NT2/D1 (cell line): ENCODE measurements at places on chromosomes 11 and 22.
A peak's percentile ranks its signal among the peaks of the same experiment; 100 is the strongest.

GRCh38 chr22:50161508-50162390 is 8.8 kb upstream of the PANX2 start:
- DNase-seq, result no peak

GRCh38 chr11:132228746-132229325 is 858.4 kb downstream of the NTM start:
- DNase-seq, result peak; percentile 15

GRCh38 chr11:87215236-87215635 is 177.5 kb downstream of the TMEM135 start:
- DNase-seq, result no peak

- no peak for DNase-seq
Observed at GRCh38 chr22:38290347-38290746, 17.5 kb upstream of the TMEM184B start.

DNA sequence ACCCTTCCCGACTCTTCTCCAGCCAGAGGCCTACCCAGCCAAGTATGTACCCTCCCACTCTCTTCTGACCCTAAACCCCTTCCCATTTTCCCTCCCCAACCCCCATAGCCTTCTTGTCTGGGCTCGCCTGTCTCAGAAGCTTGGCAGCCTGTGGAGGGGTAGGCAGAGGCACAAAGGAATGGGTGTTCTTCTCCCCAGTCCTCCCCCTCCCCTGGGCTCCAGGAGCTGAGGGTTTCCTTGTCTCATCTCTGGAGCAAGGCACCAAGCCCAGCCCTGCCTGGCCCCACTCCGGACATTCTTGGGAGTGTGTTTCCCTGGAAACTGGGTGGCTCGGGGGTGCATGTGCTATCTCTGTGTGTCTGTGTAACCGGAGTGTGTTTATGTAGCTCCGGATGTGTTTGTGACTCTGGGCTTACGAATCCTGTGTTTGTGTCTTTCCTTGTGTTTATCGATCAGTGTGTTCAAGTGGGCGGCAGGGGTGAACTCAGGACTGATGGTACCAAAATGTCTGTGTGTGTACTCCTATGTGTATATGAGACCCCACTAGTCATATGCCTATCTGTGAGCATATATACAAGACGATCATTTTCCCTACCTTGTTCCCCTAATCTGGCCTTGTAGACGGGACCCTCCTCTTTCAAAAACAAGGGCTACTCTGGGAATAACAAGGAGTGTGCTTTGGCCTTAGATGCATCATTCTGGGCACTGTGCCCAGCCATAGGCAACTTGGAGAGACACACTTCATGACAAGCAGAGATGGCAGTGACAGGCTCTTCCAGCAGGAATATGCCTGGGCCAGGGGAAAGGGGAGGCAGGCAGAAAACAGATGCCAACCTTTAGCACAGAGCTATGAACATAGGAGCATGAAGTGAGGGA is 10.9 kb downstream of the PHLDB1 start:
- no peak for DNase-seq

DNA sequence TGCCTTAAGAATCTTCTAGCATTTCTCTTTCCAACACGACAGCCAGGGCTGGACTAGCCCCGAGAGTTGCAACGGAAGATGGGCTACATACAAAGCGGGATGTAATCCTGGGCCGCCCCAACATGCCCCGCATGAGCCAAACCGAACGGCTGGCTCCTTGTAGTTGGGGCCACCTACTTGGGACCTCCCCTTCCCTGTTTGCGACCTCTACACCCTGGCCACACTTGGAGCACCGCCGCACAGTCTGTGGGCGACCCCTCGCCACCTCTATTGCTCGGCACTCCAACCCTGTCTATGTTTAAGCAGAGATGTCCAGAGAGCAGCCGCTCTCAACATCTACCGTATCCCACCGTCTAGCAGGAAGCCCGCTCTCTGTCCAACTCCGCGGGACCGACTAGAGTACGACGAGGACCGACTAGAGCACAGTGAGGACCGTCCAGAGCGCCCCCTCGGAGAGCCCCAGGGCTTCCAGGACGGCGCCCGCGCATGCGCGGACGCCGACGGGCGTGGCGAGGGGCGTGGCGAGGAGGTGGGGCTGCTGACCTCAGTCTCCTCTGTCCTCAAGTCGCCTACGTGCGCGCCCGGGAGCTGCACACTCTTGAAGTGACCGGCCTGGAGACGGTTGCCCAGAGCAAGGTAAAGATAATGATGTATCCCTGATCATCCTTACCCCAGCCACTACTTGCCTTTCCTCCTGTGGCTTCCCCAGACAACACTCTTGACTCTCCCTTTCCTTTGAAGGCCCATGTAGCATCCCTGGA is 32.3 kb downstream of the NEAT1 start:
- DNase-seq, result no peak

- DNase-seq, result no peak
Observed at GRCh38 chr11:117565709-117566108, 231.3 kb downstream of the DSCAML1 start.

DNA sequence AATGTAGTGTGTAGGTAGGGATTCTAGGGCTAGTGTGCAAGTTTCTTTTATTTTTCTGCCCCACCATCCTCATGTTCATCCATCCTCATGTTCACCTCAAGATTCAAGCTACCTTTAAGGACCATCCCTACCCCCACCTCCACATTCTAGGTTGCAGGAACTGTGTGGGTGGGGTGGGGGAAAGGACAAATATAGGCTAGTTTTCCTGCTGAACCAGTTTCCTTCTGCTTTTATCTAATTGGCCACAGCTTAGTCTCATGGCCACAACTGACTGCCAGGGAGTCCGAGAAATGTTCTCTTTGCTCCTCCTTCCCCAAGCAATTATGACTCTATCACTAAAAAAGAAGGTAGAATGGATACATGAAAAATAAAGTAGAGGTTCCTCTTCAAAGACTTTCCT is 179.0 kb upstream of the LARGE1 start:
- no peak for DNase-seq

DNA sequence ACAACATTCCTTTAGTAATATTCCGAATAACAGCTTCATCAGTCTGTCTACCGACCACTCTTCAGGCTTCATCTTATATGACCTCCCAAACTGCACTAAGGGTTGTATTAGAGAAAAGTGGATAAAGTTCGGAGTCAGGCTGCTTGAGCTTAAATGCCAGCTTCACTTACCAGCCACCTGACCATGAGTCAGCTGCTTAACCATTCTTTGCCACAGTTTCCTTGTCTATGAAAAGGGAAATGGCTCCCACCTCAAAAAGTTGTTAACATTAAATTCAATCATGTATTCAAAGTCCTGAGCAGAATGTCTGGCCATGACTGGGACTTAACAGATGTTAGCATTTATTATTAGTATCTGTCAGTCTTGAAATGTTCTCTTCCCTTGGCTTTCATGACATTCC is 20.9 kb downstream of the LIMK2 start:
- DNase-seq, result no peak

- peak; percentile 36 for DNase-seq
Observed at GRCh38 chr11:60634126-60634525, 65.3 kb upstream of the MS4A8 start.

DNA sequence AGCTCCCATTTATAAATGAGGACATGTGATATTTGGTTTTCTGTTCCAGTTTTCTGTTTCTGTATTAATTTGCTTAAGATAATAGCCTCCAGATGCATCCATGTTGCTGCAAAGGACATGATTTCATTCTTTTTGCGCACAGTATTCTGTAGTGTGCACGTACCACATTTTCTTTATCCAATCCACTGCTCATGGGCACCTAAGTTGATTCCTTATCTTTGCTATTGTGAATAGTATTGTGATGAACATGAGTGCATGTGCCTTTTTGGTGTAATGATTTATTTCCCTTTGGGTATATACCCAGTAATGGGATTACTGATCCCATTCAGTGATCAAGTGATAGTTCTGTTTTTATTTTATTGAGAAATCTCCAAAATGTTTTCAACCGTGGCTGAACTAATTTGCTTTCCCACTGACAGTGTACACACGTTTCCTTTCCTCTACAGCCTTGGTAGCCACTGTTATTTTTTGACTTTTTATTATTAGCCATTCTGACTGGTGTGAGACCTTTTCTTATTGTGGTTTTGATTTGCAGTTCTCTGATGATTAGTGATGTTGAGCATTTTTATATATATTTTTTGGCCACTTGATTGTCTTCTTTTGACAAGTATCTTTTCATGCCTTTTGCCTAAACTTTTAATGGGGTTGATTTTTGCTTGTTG is 226.0 kb upstream of the ANO3 start:
- DNase-seq, result no peak

DNA sequence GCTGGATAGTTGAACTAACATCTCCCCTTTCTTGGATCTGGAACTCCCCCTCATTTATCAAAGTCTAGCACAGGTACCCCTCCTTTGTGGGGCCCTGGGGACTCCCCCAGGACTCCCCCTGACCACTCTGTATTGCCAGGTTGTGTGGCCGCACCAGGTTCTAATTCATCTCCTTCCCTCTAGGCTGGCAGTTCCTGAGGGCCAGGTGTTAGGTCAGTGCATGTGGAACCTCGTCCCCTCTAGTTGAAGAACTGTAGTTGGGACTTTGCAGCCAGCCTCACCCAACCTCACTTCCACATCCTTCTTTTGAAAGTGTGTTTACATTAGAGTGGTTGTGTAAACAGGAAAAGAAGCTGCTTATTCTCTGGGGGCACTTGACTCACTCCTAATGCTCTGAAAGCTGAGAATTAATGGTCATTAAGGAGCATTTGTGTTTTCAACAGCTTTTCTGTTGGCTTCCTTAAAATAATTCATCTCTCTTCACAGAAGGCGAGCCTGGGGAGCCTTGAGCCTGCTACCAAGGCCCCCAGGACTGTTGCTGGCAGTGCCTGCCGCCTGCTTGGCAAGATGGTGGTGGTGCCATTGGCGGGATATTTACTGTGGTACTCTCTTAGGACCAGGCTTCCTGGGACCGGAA is 11.8 kb downstream of the UPB1 start:
- DNase-seq, result no peak

DNA sequence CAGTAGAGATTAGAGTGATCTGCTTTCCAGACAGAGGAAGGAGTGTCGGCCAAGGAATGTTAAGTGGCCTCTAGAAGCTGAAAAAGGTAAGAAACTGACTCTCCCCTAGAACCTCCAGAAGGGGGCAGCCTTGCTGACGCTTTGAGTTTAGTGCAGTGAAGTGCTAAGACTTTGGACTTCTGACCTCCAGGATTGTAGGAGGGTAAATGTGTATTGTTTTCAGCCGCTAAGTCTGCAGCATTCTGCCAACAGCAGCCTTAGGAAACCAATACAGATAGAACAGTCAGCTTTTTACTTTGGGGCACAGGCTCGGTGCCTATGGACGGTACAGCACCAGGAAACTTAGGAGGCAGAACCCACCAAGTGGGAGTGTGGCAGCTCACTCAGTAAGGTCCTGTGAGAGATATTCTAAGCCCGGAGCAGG is 3.6 kb upstream of the TBC1D22A start:
- DNase-seq, result no peak

DNA sequence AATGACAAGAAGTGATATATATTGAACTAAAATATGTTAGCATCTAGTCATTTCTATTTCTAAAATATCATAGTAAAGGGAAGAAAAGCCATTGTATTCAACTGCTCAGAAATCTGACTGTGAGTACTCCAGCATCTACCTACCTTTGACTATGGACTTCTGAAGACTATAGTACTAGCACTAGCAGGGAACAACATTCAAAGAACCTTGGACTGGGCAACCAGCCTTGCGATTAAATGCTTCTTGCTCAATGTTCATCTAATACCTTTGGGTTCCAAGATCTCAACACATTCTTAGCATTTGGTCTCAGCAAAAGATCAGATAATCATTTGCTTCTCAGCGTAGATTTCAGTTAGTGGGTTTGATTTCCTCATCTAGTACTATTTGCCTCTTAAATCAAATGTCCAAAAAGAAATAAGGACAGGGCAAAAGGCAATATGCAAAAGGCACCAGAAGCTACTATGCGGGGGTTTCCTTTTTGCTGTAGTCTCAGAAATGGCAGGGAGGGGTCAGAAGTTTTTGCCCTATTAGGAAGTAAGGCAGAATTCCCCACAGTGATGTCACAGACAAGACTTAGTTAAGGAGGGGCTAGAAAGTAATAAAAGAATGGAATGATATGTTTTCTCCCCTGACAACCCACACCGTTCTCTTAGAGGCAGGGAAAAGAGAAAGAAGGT is 80.6 kb downstream of the GAB2 start:
- no peak for DNase-seq

GRCh38 chr11:56783448-56784041 is 35.0 kb upstream of the OR9G4 start:
- DNase-seq, result peak; percentile 72

DNA sequence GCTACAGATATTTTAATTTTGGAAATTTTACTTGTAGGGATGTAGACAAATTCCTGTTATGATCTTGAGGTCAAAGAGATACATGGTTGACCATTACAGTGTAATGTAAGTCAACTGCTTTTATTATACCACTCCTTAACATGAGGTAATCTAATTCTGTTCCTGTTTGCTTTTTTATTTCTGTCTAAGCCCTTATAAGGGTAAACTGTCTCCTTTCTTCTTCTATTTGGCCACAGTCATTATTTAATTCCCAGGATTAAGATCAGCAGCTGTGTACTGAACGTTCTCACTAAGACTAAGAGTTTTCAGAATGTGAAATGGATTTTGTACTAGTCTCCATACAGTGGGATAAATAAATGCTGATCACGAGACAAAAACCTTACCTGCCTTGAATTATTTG is 32.8 kb downstream of the C2CD3 start:
- no peak for DNase-seq

DNA sequence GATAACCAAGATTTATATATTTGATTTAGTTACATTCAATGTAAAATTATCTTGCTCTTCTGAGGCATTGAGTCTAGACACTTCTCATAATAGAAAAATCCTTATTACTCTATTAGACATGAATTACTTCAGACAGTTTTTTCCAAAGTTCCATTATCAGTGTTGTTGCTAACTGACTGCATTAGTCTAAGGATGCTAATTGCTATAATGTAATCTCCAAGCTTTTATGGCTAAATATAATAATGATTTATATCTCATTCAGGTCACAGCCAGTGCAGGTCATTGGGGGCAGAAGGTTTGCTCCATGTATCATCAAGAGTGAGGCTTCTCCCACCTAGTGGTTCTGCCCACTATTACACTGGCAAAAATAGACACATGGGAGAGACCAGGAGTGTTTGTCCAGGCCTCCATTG is 377.2 kb upstream of the DDI1 start:
- no peak for DNase-seq
